ENCODE measurements at places on chromosomes 12 and 14. TPM values are rescaled to one million over a fixed set of nuclear protein-coding genes. Genes with fewer than 3 reads are reported as not detected.

GLIPR1L1 gene
- under 0.01 TPM for total RNA-seq

CMKLR1 gene
- 1.2 TPM for total RNA-seq

BBOF1 gene
- total RNA-seq, result 9.0 TPM

PTHLH gene
- total RNA-seq, result not detected

ACVRL1 gene
- 9.4 TPM for total RNA-seq

All from frontal cortex (tissue), 4 donors.